ENCODE measurements at places on chromosomes 13 and 19.

- DNase-seq: peak; percentile 22
Observed at GRCh38 chr19:19406878-19407632, 1.6 kb downstream of the GATAD2A start.

- DNase-seq: no peak
Observed at GRCh38 chr13:67951431-67951830, 721.3 kb upstream of the PCDH9 start.

- DNase-seq: peak; percentile 37
Observed at GRCh38 chr19:45117167-45117594, 24.2 kb downstream of the PPP1R37 start.

- DNase-seq: no peak
Observed at GRCh38 chr13:59801107-59801880, 362.4 kb downstream of the DIAPH3 start.

DNA sequence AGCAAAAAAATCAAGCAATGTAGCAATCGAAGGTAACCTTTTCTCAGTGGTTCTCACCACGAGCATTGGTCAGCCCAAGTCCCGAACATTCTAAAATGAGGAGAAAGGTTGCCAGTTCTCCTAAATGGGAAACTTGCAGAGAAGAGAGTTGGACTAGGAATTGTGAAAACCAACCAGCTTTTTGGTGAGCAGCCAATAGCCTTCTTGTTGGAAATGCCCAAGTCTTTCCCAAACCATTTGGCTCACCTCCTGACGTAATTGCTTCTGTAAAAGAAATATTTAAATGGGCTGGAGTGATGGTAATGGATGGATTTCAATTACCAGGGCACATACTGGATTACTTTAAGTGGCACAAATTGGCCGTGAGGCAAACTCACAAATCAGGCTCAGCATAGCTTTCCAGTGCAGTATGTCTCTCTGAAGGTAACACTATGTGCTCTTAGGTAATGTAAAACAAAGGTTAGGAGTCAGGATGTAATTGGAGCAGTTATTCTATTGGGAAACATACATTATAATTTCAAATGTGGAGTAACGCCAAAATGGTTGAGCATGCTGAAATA, 423.2 kb downstream of the KLF5 start:
- no peak for DNase-seq

GRCh38 chr19:31390711-31391110, 41.5 kb upstream of the TSHZ3 start:
- no peak for DNase-seq

GRCh38 chr13:60019119-60019993, 144.4 kb downstream of the DIAPH3 start:
- DNase-seq: no peak
